ENCODE measurements at places on chromosomes 4 and X.

- DNase-seq: no peak
Observed at GRCh38 chrX:41653125-41653524, 35.6 kb upstream of the GPR34 start.

- no peak for DNase-seq
Observed at GRCh38 chr4:121056066-121056465, 16.3 kb downstream of the NDNF start.

- DNase-seq: no peak
Observed at GRCh38 chr4:112513971-112514646, 1.9 kb downstream of the NEUROG2 start.

GRCh38 chr4:144667500-144667899 lies 21.5 kb downstream of the HHIP start:
- DNase-seq: no peak

DNA sequence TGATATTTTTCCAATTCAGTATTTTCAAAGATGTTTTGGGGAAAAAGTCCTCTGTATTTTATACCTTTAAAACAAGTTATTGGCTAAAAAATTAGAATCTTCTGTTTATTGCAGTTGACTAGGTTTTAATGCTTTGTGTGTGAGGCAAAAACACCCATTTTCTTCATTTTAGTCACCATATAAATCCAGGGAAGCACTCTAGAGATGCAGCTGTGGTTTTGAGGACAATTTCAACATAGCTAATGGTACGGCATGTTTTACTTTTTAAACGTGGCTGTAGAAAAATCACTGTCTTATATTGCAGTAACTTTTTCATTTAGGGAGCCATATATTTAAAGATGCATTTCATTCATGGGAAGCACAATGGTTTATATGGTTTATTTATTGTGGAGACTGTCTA lies 129.1 kb upstream of the PITX2 start:
- no peak for DNase-seq

DNA sequence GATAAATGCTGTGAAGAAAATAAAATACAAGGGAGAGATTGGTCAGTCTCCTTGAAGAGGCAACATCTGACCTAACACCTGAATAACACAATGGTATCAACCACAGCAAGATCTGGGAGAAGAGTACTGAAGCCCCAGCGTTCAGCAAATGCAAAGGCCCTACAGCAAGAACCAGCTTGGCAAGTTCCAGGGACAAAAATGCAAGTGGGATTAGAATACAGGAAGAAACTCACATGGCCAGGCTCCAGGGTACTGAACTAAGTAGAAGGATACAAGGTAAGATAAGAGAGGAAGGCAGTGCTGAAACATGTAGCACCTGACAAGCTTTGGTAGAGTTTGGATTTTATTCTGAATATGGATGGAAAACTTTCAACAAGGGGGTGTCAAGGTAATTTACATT lies 3.6 kb downstream of the SMIM14 start:
- DNase-seq: no peak

GRCh38 chrX:136203951-136204350 lies 47.2 kb downstream of the MAP7D3 start:
- no peak for DNase-seq

- no peak for DNase-seq
Observed at GRCh38 chr4:44756559-44756958, 30.2 kb upstream of the GNPDA2 start.

DNA sequence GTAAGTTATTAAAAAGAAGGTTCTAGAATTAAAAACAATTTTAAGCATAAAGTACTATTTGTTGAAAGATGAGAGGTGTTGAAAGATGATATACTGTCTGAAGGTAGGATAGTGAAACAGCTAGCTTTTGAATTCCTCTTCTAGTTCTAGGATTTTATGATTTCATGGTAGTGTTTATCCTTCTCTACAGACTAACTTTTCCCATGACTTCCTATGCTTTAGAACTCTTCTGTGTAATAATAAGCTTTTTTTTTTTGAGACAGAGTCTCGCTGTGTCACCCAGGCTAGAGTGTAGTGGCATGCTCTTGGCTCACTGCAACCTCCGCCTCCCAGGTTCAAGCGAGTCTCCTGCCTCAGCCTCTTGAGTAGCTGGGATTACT lies 96.0 kb upstream of the NUDT6 start:
- no peak for DNase-seq

DNA sequence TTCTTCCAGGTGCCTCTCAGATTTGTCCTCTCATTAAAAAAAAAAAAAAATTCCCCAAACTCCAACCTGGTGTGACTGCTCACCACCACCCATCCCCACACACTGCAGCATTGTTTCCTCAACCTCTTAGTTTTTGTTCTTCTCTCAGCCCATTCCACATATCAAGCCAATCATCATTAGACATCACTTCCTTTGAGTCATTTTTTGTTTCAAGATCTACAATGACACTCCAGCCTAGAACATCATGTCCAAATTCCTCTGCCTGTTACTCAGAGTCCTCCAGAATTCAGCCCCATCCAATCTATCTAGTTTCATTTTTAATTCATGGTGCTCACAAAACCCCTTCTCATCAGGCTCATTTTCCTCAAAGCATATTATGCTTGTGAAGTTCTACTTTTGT lies 262.5 kb upstream of the TEX13A start:
- DNase-seq: no peak

- DNase-seq: no peak
Observed at GRCh38 chr4:10773010-10773409, 88.4 kb upstream of the CLNK start.

- no peak for DNase-seq
Observed at GRCh38 chr4:152935631-152936445, at the start of gene FHDC1. Gene FHDC1 (plus strand): TSS chr4:152936323. CDS start chr4:152943058, 6,735 bp downstream.

- DNase-seq: no peak
Observed at GRCh38 chrX:150298841-150299551, 64.1 kb upstream of the MAMLD1 start.

DNA sequence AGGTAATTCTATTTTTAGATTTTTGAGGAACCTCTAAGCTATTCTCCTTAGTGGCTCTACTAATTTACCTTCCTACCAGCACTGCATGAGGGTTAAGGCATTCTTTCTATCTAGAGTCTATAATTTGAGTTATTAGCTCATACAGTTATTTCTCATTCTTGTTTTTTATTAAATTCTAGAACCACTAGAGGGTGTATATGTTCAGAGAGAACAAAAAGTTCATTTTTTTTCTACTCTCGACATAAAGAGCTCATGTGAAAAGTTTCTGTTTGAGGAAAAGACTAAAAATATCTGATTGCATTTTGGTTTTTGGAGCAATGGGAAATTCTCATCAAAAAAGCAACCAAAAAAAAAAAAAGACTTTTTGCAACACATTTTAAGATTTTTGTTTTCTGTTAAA lies 57.0 kb upstream of the LRAT start:
- DNase-seq: no peak

DNA sequence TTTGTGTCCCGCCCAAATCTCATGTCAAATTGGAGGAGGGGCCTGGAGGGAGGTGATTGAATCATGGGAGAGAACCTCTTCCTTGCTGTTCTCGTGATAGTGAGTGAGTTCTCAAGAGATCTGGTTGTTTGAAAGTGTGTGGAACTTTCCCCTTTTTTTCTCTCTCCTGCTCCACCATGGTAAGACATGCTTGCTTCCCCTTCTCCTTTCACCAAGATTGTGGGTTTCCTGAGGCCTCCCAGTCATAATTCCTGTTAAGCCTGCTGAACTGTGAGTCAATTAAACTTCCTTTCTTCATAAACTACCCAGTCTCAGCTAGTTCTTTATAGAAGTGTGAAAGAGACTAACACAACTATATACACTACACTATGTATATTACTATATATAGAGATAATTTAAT lies 697.8 kb upstream of the HS3ST1 start:
- DNase-seq: no peak
